Activated CD8-positive, alpha-beta memory T cell treated with anti-CD3 and anti-CD28 coated beads, Interleukin-2, amount 50 U/mL, for 48 hours (primary cell): ENCODE measurements at places on chromosomes 16 and 17.

DNA sequence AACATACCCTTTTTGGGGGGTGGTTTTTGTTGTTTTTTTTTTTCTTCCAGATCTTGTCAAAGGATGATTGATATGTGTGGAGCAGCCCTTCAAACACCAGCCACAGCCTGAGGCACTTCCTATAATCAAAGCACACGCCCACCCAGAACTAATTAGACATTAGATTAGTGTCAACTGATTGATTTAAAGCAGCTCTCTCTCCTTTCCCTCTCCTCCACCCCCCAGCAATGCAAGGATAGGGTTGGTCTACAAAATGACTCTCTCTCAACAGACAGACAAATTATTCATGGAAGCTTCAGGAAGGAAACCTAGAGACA is 250.3 kb upstream of the SOX9 start:
- no peak for DNase-seq

GRCh38 chr16:81861503-81861902 is 82.4 kb downstream of the PLCG2 start:
- DNase-seq = no peak

DNA sequence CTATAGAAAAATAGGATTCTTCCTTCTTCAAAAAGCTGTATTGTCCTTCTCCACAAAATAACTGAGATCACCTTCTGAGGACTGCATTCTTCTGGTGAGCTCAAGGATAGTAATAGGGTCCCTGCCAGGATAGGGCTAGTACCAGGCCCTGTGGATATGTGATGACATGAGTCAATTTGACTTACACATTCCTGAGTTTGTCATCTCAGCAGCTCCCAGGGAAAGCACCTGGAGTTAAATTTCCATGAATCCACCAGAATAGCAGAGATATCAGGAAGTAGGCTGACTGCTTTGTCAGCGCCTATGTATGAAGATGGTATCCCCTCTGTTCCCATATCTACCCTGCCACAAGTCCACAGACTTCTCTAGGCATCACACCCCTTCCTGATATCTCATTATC is 225.8 kb downstream of the PMP22 start:
- DNase-seq = no peak

- DNase-seq = no peak
Observed at GRCh38 chr17:2909175-2909845, 113.1 kb downstream of the RAP1GAP2 start.

GRCh38 chr16:13056607-13057006 is 155.2 kb downstream of the SHISA9 start:
- DNase-seq = no peak

DNA sequence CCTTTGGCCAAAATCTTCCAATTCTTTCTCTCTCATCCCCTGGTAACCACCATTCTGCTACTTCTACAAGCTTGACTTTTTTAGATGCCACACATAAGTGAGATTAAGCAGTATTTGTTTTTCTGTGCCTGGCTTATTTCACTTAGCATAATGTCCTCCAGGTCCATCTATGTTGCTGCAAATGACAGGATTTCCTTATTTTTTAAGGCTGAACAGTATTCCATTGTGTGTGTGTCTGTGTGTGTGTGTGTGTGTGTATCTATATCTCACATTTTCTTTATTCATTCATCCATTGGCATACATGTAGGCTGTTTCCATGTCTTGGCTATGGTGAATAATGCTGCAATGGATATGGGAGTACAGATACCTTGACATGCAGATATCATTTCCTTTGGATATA is 6.1 kb downstream of the ACACA start:
- no peak for DNase-seq

DNA sequence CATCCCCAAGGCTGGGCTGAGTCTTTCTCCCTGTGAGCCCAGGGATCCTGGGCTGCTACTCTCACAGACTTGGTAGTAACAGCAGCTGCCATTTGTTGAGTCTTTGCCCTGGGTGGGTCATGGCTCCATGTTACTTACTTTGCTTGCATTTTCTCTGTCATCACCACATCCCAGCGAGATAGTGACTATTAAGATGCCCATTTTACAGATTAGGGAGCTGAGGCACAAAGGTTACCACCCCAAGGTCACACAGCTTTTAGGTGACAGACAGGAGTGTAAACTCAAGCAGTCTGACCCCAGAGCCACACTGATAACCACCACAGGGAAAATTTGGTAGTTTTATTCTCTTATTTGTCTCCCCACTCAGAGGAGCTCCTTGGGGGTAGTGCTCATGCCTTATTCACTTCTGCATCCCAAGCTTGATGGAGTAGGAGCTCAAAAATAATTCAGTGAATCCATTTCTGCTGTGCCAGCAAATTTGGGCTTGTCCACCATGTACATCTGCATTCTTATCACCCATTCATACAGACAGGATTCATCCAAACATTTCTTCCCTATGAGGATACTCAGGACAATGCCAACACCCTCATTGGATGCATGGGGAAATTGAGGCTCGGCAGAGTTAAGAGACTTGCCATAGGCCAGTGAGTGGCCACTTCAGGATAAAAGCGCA is 263.2 kb downstream of the CBLN1 start:
- DNase-seq = no peak
